ENCODE measurements at places on chromosomes 6 and 20.
A peak's percentile ranks its signal among the peaks of the same experiment; 100 is the strongest.

GRCh38 chr6:35305117-35305516 is 7.5 kb downstream of the DEF6 start:
- no peak for DNase-seq

- no peak for DNase-seq
Observed at GRCh38 chr6:121733234-121733633, 297.8 kb downstream of the GJA1 start.

GRCh38 chr20:3559637-3560036 is 88.8 kb downstream of the ATRN start:
- peak; percentile 14 for DNase-seq

- DNase-seq: peak; percentile 79
Observed at GRCh38 chr6:98657764-98658163, 176.6 kb upstream of the POU3F2 start.

GRCh38 chr6:4336778-4337442 is 201.5 kb upstream of the ECI2 start:
- no peak for DNase-seq

DNA sequence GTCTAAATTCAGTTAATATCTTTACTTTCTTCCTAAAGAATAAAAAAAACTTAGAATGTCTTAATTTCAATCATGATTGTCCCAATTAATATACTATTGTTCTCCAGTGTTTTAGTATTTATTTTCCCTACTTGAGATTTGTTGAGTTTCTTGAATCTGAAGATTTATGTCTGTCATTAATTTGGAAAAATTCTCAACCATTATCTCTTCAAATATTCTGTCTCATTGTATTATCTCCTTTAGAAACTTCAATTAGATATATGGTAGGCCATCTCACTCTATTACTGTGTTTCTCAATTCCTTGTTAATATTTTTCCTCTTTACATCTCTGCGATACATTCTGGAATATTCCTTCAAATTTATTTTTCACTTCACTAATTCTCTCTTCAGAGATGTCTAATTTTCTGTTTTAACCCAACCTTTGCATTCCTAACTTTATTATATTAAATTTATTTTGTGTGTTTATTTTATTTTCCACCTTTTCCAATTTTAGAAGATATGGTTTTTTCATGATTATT is 268.6 kb downstream of the QKI start:
- no peak for DNase-seq

GRCh38 chr20:13580707-13581106 is 58.0 kb downstream of the TASP1 start:
- DNase-seq: no peak

GRCh38 chr6:106608080-106608668 is 21.1 kb downstream of the RTN4IP1 start:
- DNase-seq: peak; percentile 80

- no peak for DNase-seq
Observed at GRCh38 chr6:111692327-111693164, 86.9 kb upstream of the TRAF3IP2 start.

DNA sequence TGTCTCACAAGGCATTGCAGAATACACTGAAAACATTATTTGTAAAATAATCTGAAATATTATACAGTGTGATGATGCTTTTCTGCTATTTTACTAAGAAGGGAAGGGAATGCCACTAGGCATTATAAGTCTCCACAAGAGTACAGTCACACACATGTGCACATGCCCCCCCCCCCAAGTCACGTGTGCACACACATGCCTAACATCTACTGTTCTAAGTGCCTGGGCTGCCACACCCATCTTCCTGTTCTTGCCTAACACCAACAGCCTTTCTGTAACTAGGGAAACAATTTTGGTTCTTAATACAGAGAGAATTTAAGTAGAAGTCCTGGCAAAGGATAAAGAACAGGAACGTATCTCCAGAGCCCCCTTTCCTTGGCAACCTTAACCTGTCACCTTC is 58.2 kb upstream of the BCLAF1 start:
- no peak for DNase-seq

- peak; percentile 87 for DNase-seq
Observed at GRCh38 chr6:71288228-71289038, at the start of gene OGFRL1. Gene OGFRL1, plus strand, starts transcription at chr6:71288811. Its CDS starts 126 bp downstream, at chr6:71288937.

Data from NB4 (cell line).